NCI-H1436 (cell line): ENCODE measurements at places on chromosomes 7 and 10.

DNA sequence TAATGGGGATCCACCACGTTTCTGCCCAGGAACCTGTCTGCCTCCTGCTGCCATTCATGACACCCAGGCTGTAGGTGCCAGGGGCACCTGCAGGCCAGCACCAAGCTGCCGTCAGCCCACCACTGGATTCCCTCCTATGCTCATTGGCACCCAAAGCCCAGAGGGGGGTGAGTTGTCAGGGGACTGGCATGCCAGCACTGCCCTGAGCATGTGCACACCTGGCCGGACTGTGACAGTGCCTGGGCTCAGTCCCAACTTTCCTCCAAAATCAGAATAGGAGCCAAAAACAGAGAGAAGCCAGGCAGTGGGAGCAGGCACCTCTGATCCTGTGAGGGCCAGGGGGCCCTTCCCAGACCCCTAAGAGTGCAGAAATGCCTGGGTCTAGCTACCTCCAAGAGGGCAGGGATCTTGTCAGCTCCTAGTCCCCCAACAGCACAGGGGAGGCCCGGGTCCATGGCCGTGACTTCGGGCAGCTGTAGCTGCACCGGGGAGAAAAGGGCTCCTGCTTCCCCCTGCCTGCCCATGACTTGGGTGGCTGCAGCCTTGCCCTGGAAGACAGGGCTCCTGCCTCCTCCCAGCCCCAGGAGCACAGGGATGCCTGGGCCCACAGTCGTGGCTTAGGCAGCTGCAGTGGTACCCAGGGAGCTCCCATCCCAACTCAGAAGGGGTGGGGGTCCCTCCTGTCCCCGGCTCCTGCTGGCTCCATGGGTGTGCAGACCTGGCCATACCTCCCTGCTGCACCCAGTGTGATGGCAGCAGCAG lies 249.8 kb upstream of the DKK1 start:
- no peak for DNase-seq

DNA sequence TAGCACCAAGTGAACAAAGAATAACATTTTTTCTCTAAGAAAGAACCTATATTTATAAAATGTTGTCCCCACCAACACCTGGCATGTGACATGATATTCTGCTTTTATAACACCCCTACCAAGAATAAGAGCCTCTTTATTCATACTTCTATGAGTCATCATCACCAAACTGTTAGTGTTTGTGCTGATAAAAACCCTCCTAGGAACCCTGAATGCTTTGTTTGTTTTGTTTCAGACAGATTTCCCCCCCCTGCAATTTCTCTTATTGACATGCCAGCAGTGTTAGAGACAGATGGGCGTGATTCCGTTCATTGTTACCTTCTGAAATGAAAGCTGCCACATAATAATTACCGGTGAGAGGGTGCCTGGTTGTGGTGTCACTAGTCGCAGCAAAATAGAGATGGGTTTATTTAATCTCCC lies 651.1 kb downstream of the SORCS1 start:
- no peak for DNase-seq

DNA sequence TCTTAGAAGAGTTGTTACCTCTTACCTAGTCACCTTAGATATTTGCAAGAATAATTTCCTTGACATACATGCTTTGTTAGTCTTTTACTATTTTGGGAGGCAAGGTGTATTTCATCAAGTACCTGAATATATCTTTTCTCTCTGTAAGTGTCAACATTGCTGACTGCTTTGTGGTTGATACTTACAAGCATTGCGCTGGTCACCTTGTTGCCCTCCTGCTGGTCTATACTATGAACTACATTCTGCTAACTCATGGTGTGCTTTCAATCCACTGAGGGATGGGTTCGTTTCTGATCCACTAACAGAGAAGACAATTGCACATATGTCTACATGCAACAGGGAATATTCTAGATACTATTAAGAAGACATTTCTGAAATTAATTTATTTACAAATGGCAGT lies 837.8 kb upstream of the COBL start:
- no peak for DNase-seq

- DNase-seq: no peak
Measured at GRCh38 chr10:92937876-92938275, 89.6 kb downstream of the EXOC6 start.

DNA sequence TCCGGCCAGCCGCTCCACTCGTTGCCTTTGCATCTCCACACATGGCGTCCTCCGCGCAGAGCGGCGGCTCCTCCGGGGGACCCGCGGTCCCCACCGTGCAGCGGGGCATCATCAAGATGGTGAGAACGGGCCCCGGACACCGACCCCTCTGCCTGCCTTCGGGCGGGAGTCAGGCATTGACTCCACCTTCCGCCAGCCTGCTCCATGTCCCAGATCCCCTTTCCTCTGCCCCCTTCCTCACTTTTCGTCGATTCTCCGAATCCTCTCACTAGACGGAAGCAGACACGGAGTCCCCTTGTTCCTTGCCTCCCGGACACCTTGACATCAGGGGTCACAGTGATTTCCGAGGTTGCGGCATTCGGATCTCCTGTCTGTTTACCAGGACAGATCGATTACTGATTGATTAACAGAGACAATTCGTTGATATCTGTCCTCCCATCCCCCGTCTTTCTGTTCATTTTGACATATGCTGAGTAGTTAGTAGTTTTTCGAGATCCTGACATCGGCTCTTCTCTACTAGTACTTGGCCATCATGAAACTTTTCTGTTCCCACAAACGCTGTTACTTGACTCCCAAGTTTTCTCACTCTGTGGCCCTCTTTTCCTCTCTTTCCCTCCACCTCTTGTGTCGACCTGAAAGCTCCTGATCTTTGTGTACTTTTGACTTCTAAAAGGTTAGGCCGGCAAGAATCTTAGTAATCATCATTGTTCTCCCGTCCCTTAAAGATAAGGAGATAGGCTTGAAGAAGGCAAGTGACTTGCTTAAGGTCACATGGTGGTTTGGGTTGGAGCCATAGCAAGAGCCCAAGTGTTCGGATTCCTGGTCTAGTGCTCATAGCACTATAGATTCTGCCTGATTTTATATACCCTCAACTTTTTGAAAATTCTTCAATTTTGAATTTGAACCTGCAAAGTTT lies 597 bp downstream of the SND1 start:
- no peak for DNase-seq

- no peak for DNase-seq
Measured at GRCh38 chr7:148060724-148061123, 529.8 kb upstream of the C7orf33 start.

DNA sequence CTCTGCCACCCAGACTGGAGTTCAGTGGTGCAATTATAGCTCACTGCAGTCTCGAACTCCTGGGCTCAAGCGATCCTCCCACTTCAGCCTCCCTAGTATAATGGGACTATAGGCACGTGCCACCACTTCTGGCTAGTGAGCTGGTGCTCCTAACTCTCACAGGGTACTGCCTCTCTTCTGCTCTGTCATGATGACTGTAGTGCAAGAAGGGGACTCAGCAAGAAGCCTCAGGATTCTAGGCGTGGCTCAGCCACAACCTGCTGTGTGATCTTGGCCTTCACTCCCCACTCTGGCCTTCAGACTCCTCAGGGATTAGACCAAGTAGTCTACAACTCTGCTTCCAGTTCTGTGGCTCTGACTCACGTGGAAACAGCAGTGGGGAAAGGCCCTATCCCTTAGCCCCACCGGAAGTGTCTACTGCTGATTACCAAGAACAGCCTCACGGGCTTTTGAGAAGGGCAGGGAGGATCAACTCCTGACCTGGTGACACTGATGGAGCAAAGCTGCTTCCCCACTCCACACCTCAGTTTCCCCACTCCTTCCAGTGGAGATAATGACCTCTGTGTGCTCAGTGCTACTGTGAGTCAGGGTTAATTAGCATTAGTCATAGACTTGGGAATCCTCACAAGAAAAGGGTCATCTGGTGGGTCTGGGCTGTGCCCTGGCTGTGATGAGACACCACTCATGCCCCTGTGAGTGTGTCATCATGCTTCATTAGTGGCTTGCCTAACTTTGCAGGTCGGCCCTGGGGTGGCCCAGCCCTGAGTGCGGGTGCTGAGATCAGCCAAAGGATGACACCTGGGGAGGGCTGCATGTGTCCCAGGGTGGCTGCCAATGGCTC lies 41.1 kb downstream of the ZC3HC1 start:
- no peak for DNase-seq

DNA sequence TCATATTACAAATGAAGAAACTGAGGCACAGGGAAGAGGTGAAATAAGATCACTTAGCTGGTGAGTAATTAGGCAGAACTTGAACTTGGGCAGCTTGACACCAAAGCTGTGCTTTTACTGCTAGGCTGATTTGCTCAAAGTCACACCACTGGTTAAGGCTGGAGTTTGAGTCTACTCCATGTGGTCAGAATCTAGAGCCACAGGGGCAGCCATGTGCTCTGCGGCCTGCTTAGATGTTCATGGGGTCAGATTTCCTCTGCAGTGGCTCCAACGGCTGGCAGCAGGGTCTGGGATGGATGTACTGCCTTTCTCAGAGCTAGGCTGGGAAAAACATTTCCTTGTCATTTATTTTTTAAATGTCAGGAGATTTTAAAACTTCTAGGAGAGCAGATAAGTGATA lies 417.5 kb downstream of the KCNMA1 start:
- no peak for DNase-seq

- no peak for DNase-seq
Measured at GRCh38 chr10:25328361-25328760, 153.6 kb downstream of the GPR158 start.

GRCh38 chr7:138564365-138564764 lies 104.3 kb downstream of the TRIM24 start:
- no peak for DNase-seq

DNA sequence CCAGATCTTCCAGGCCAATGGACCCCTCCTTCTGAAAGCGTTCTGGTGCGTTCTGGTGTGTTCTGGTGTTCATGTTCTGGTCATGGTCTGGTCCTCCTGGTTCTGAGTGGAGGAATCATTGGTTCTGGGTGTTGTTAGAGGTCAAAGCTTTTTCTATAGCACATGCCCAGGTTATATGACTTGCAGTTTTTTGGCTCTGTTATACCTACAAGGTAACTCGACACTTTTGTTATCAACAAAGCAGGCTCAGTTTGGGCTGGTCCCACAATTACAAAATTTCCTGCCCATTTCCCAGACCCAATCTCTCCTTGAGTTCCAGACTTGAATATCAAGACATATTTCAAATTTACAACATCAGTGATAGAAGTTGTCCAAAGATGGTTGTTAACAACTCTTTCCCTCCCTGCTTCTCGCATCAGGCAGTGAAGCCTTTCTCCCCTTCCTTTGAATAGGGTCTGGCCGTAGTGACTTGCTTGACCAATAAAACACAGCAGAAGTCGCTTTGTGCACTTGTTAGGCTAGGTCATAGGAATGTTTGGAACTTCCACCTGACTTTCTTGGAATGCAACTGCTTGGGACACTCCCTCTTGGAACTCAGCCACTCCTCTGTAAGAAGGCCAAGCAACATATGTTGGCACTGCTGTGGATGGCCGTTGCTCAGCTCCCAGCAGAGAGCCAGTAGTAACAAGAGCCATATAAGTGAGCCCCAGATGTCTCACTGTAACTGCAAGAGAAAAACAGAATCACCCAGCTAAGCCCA lies 83.1 kb upstream of the STEAP1B start:
- no peak for DNase-seq

DNA sequence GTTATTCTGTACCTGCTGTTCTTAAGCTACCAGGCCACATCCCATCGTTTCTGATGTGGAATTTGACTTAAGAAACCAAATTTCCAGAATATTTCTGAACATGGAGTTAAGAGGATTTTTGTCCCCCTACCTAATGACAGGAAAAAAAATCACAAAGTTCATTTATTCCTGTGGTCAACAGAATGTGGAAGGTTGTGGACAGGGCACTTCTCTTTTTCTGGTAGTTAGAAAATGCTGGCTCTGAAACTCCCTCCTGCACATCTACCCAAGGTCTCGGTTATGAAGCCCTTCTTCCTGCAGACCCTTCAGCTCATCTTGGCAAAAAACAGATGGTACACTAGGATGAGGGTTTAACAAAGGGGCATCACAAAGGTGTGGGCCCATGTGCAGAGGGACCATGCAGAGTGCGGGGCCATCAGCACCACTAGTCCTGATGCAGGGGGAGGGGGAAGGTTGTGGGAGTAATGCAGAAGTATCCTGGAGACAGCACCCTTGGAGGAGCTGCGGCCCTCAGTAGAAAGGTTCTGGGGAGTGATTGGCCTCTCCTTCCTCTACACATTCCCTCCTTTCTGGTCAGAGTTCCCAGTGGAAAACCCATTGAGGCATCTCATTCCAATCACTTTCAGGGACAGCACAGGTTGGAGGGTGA lies 9.8 kb downstream of the ALOX5 start:
- no peak for DNase-seq

- no peak for DNase-seq
Measured at GRCh38 chr10:104732222-104732621, 91.1 kb downstream of the SORCS3 start.

GRCh38 chr10:51654918-51655317 lies 44.5 kb downstream of the CSTF2T start:
- no peak for DNase-seq

GRCh38 chr10:113609704-113610108 lies 54.1 kb downstream of the NRAP start:
- DNase-seq: no peak

- DNase-seq: no peak
Measured at GRCh38 chr10:47040681-47041080, 129.5 kb downstream of the PTPN20 start.

DNA sequence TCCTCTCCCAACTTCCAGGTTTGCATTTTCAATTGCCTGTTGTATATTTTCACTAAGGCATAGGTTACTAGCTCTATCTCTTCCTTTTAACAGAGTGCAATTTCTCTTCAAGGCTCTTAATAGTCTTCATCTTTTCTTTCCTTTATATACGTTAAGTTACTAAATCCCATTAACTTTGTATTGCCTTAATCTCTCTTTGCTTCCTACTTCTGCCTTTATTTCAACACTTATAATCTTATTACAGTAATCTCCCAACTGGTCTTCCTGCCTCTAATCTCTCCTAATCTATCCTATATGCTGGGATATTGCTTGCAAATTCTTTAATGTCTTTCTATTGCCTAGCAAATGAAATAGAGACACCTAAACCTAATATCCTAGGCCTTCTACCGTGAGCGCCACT lies 26.1 kb downstream of the ST7 start:
- DNase-seq: no peak

DNA sequence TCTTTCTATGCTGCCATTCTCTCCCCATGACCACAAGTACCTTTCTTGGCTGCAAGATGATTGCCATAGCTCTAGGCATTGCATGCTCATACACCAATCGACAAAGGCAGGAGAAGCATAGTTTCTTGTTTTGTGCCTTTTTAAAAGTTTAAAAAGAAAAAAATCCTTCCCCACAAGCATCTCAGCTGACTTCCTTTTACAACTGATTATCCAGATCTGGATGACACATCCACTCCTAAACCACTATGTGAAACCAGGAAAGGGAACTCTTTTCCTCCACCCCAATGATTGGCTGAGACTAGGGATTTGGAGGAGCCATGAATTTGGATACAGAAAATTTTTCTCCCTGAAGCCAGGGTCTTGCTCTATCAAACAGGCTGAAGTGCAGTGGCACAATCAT lies 14.5 kb upstream of the LRRC4 start:
- no peak for DNase-seq
